Fibroblast of villous mesenchyme (primary cell): ENCODE measurements at places on chromosomes 1 and 21. TPM values are rescaled to one million over a fixed set of nuclear protein-coding genes. Genes with fewer than 3 reads are reported as not detected.

DNA sequence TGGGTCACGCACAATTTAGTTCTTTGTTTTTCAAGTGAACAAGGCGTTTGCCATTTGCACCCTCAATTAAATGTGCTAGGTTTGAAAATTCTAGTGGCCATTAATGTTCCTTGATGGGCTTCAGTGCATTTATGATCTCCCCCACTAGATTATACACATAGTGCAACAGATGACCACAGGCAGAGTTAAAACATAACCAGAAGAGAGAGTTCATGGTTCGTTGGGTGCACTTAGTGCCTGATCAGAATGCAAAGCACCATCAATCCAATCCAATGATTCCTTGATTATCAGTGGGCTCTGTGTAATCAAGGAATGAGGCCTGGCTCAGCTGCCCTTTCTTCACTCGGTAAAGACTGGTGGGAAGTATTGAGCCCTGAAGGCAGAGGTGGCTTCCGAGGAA lies 334.5 kb downstream of the PRDM2 start:
- DNase-seq = no peak

GRCh38 chr1:8516278-8516777 lies 198.4 kb downstream of the SLC45A1 start:
- no peak for DNase-seq

DNA sequence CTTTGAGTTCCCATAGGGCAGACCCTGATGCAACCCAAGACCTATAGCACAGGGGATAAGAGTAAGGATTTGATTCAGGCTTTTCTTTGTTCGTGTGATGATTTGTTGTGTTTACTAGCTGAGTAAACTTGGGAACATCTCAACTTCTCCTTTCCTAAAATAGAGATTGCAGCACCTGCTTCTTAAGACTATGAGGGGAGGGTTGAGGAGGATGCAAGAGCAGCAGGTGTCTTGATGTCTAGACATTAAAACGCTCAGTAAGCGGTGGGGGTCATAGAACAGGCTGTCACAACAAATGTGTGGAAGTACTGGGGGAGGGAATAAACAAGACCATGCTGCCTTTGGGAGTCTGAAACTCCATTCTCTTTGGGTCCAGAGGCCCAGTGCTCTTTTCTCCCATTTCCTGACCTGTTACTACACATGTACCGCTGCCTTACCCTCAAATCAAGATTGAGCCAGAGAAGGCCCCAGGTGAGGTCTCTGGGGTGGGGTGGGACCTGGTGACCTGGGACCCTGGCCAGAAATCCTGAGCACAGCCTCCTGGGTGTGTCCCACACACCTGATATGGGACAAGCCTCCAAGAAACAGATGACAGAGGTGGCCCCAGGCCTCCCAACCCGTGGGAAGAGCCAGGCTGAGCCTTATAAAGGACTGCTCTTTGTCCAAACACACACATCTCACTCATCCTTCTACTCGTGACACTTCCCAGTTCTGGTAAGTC lies at the start of gene S100A7A:
TSS of gene S100A7A (plus strand) at position 671 of the 721 bp plus-strand sequence. CDS start 1,563 bp downstream, outside the sequence.
- no peak for DNase-seq

DNA sequence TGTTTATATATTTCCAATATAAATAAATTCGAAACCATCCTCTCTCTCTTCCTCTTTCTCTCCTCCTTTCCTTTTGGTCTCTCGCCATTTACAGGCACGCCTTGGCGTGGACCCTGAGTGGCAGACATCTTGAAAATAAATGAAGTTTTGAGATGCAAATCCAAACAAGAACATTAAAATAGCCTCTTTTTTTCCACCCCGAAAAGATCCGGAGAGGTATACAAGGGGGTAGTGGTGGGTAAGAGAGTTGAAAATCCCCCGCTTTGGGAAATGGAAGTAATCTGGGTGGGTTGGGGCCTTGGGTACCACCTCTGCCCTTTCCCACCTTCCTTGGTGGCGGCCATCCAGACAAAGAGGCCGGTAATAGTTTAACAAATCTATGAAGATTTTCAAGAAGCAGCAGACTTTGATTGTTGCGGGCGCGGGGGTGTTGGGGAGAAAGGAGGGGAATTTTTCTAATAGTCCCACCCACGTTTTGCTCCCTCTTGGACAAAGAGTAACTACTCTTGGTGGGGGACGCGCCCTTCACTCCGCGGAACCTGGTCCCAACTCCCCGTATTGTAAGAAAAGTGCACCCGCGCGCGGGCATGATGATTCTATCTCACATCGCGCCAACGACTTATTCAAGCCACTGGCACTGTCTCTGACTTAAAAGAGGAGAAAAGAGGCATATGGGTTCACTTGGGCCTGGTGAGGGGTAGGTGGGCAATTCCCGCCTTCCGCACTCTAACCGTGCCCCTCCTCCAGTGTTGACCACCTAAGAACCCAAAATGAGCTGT lies 4.0 kb upstream of the FOXD3 start:
- no peak for DNase-seq

DNA sequence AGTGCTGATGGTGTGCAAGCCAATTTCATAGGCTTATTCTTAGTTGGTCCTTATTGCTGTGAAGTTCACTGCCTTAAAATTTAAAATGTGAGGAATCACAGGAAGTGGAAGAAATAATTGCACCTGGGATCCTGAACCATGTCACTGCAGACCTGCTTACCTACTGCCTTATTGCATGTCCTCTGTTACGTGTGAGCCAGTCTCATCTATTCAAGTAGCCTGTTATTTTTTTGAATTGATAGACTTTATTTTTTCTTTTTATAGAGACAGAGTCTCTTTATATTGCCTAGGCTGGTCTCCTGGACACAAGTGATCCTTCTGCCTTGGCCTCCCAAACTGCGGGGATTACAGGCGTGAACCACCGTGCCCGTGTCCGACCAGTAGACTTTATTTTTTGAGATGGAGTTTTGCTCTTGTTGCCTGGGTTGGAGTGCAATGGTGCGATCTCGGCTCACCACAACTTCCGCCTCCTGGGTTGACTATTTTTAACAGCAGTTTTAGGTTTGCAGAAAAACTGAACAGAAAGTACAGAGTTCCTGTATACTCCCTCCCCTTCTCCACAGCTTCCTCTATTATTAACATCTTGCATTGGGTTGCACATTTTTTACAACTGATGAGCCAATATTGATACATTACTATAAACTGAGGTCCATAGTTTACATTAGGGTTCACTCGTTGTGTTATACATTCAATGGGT lies 14.0 kb upstream of the DISC1 start:
- DNase-seq = no peak

DNA sequence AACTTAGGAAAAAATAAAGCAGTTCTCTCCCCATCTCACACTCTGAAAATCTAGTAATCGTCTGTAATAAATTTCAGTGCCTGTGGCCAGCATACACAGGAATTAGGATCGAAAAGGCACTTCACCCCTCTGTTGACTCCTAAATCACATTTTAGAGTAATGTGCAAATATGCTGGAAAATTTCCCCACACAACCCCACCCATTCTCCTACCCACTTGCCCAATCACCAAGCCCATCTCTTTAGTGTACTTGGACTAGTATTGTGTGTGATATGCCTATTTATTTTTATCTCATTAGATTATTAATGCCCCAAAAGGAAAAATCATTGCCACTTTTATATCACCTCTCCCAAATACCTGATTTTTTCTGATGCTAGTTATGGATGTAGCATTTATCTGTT lies 323.3 kb downstream of the ASTN1 start:
- no peak for DNase-seq

DNA sequence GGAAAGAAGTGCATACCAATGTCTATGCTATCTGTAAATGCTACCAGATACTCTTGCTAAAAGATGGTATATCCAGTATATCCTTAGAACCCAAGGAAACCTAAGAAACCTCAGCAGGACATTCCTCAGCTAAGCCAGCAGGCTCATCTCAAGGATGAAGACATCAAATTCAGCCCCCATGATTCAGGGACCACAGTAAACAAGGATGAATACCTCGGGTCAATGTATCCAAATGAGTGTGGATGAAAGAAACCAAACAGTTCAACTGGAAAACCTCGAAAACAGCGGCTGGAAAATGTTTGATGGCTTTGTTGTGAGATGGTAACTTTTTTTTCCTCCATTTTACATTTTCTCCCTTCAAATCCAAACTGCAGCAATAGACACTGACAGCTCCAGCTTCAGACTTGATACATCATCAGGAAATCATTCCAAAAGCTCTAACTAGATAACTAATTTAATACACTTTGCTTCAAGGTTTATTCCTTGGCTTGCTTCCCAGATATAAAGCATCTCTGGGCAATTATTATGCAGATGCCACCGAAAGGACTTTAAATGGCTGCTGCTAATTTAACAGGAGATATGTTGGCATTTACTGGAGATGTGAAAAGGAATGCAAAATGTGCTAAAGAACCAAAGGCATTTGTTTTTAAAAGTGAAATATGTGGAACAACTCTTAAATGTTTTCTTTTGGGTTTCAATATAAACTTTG lies 73.6 kb downstream of the SMYD2 start:
- peak; percentile 47 for DNase-seq

- DNase-seq = no peak
Measured at GRCh38 chr1:118556936-118557335, 371.9 kb upstream of the SPAG17 start.

DNA sequence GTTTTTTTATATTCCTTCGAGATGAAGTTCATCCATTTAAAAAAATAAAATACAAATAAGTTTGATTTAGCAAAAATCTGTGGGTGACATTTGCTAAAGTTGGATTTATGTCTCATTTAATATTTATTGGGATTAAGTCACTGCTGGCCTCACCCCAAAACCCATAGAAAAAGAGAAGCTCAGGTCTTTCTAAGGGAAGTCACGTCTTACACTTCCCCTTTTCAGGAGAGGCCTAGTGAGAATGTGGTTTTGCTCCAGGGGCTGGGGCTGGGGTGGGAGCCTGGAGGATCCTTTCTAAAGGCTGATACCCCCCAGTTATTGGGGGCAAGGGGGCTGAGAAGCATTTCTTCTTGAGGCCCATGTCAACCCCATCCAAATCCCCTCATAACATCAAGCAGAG lies 300.3 kb downstream of the DSCAM start:
- no peak for DNase-seq

- peak; percentile 22 for DNase-seq
Measured at GRCh38 chr1:92832537-92833114, 786 bp downstream of the RPL5 start.

GRCh38 chr21:40563900-40564299 lies 283.1 kb downstream of the DSCAM start:
- DNase-seq = no peak

DNA sequence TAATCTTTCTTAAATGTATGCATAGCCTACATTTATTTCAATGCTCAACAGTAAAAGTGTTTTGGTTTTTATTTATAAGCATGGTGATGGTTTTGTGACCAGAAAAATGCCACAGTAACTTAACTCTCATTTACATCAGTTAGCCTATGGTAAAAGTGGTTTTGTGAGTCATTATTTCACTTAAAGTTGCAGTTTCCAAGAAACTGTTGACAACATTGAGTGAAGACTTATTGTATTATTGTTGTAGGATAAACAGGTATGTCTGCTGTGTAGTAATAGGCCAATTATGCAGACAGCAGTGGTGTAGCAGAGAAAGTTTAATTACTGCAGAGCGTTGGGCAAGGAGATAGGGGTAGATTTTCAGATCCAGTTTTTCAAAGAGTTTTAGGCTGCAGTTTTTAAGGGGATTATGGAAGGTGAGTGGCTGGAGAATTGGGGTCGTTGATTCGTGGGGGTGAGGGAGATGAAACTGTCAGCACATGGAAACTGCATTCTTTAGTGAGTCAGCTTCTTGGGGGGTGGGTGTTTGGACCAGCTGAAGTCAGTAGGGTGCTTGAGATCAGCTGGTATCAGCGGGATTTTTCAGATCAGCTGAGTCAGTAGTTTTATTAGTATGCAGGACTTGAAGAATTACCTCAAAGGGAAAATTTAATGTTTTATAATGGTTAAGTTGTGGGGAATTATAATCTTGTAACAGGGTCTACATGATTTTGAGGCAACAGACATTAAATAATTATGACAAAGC lies 168.7 kb upstream of the FMN2 start:
- DNase-seq = no peak

- peak; percentile 88 for DNase-seq
Measured at GRCh38 chr1:225695578-225696337, 42.8 kb upstream of the ENAH start.

GRCh38 chr1:24317956-24318614 lies 1.1 kb upstream of the GRHL3 start:
- DNase-seq = peak; percentile 33

DNA sequence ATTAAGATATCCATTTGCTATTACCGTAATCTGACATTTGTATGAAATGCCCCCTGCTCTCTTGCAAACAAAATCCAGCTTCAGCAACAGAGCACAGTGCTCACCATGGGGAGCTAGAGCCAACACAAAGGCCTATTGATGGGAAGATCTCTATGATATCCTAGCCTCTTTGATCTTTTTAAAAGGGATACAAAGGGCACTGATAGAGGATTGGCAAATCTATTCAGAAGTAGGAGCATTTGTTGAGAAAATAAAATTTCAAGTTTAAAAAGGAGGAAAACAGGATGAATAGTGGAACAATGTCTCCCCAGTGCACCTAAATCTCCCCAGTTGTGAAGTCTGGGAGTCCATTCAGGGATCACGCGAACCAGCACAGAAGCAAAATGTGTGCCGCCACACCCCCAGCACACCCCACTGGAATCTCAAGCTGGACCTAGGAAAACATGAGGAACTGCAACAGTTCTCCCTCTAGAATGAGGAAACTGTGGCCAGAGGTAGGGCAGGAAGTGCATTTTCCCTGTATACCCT lies 32.2 kb downstream of the MRAP start:
- DNase-seq = no peak

GRCh38 chr1:37479255-37480124 lies 5.1 kb downstream of the ZC3H12A start:
- peak; percentile 91 for DNase-seq

GRCh38 chr1:197252973-197253372 lies 15.1 kb upstream of the CRB1 start:
- DNase-seq = no peak

GRCh38 chr21:34736116-34736874 lies 67.5 kb downstream of the CLIC6 start:
- no peak for DNase-seq

- DNase-seq = peak; percentile 99
Measured at GRCh38 chr1:151311589-151312331, 15.5 kb downstream of the PI4KB start.

- peak; percentile 12 for DNase-seq
Measured at GRCh38 chr1:35377555-35377954, 109.0 kb downstream of the ZMYM4 start.

GRCh38 chr1:9004700-9005394 lies 21.4 kb downstream of the SLC2A7 start:
- peak; percentile 81 for DNase-seq

- no peak for DNase-seq
Measured at GRCh38 chr1:59230622-59231021, 66.3 kb upstream of the FGGY start.

CACNA1S gene
- total RNA-seq = not detected in 2 replicates

SPRR5 gene
- total RNA-seq = not detected in 2 replicates

CRYBG2 gene
- not detected in 2 replicates for total RNA-seq

HAX1 gene
- 153 and 165 TPM in 2 replicates for total RNA-seq

PODN gene
- 8.7 and 9.1 TPM in 2 replicates for total RNA-seq

CYP4Z1 gene
- total RNA-seq = not detected in 2 replicates

MTMR11 gene
- 7.8 and 8.4 TPM in 2 replicates for total RNA-seq

C1orf87 gene
- total RNA-seq = not detected in 2 replicates
